Hematopoietic multipotent progenitor cell treated with erythropoietin and hydrocortisone succinate and interleukin-3 and kit ligand, for 15 days (in vitro differentiated cells): ENCODE measurements at places on chromosomes 13 and 19.
A peak's percentile ranks its signal among the peaks of the same experiment; 100 is the strongest.

- DNase-seq = no peak
Measured at GRCh38 chr19:16737911-16738310, 18.3 kb downstream of the NWD1 start.

GRCh38 chr13:27006519-27007161 is 165.0 kb downstream of the USP12 start:
- no peak for DNase-seq

GRCh38 chr13:78309497-78310180 is 293.7 kb downstream of the POU4F1 start:
- DNase-seq = no peak

DNA sequence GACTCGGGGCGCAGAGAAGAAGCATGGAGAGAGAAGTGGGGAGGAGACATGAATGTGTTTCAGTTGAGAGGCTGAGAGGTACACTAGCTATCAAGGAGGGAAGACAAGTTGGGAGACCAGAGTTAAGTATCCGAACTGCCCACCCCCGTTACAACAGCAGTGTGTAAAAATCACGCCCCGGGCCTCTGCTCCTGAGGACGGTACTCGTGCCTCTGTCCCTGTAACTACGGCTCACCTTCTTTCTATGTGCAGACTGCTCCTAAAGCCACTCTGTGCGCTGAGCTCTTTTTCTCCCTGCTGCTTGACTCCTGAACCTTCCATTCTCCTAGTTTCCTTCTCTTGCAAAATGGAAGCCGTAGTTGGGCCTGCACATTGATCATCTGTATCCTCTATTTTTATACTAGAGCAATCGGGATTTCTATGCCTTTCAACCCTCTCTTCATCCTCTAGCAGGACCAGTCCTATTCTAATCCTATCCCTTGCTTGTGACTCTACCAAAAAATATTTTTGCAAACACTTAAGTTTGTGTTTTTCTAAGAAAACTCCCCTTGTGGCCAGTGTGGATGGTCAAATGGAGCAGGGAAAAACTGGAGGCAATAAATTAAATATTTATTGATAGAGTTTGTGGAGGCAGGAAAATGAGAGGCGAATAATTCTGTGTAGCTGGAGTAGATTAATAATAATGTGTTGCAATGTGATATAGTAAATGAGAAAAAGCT is 569 bp downstream of the POLR1D start:
- no peak for DNase-seq

- no peak for DNase-seq
Measured at GRCh38 chr19:38285567-38285966, 18.5 kb upstream of the C19orf33 start.

- no peak for DNase-seq
Measured at GRCh38 chr13:109983447-109983846, 197.1 kb upstream of the IRS2 start.

- peak; percentile 42 for DNase-seq
Measured at GRCh38 chr13:49791315-49791710, 1.2 kb downstream of the KPNA3 start.
